SK-MEL-5 (cell line): ENCODE measurements at places on chromosomes 1 and 21.
A peak's percentile ranks its signal among the peaks of the same experiment; 100 is the strongest.

GRCh38 chr21:29396951-29397455 is 98.3 kb downstream of the BACH1 start:
- DNase-seq = no peak

GRCh38 chr1:176885751-176886150 is 278.8 kb downstream of the ASTN1 start:
- DNase-seq = no peak

- DNase-seq = no peak
Observed at GRCh38 chr1:228668553-228669241, 66.6 kb upstream of the RHOU start.

DNA sequence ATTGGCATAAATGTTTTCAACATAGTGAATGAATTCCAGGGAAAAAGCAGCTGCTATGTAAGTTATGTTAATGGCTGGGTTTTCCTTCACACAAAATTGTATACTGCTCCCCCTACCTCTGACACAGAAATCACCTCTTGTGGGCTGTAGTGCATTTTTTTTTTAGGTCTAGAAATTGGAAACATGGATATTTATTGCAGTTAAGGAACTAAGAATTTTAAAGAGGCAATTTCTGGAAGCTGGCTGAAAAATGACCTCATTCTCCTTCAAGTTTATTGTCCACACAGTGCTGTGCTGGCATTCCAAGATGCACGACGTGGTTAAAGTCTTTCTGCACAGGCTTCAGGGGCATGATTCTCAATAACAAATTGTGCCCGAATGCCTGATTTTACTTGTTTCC is 1424.2 kb downstream of the MRPL39 start:
- DNase-seq = no peak

GRCh38 chr1:37883671-37884070 is 24.3 kb upstream of the MTF1 start:
- no peak for DNase-seq

DNA sequence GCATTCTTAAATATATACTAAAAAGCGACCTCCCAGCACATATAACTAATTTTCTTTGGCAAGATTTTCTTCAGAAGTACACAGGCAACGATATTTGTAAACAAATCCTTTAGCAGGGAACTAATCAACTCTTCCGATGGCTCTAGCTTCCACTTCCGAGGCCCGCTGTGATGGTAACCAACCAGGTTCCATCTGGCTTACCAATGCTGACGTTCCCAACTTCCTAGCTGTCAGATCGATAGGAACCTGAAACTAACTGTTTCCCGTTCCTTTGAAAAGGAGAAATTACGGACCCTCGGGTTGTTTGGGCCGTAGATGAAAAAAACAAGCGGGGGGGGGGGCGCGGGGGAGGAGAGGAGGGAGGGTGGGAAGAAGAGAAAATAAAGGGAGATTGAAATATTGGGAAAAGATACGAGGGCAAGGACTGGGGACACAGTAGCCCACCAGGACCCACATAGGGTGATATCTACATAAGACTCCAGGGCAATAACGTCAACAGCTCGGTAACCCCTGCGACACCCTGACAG is 513 bp downstream of the GTF2B start:
- peak; percentile 23 for DNase-seq

GRCh38 chr1:69589799-69590198 is 22.1 kb downstream of the LRRC7 start:
- no peak for DNase-seq

- DNase-seq = no peak
Observed at GRCh38 chr1:173295391-173295790, 88.3 kb upstream of the TNFSF4 start.

GRCh38 chr1:12435639-12436344 is 182.2 kb downstream of the DHRS3 start:
- no peak for DNase-seq

- peak; percentile 78 for DNase-seq
Observed at GRCh38 chr1:192311281-192311680, 5.5 kb upstream of the RGS21 start.

DNA sequence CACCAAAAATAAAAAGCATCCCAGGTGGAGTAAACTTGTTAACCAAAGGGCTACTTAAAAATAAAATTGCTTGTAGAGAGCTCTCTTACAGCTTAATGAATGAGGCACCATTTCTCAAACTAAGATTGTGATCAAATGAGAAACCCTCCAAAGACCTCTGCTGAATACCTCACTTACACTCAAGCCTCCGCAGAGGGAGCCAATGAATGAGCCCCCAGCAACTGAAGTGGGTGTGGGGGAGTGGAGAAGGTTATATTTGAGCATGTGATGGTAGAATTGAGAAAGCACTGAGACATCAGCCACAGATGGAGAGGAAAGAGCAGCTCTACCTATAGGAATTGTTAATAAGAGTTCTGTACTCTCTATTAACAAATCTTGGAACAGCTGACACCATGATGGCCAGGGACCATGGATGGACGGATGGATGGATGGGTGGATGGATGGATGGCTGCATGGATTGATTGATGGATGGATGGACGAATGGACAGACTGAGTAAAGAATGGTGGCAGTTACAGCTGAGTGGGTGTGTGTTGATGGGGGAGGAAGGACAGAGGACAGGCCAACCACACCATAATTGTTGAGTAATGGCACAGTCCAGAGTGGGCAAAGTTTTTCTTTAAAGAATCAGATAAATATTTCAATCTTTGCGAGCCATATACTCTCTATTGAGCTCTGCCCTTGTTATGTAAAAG is 20.3 kb upstream of the TIAM1 start:
- no peak for DNase-seq

DNA sequence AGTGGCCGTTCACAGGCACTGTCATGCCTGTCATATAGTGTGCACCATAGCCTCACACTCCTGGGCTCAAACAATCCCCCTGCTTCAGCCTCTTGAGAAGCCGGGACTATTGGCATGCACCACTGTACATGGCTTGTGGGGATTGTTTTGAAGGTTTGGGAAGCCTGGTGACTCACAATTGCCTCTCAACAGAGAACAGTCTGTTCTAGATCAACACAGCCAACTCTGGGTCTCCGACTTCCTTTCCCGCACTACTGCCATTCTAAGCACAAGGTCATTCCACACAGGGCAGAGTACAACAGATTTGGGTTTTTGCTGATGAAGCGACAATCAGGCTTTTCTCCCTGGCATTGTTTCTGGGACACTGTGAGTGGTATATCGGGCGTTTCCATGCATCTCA is 15.5 kb upstream of the AHCTF1 start:
- DNase-seq = peak; percentile 94

GRCh38 chr1:208100906-208101305 is 143.3 kb downstream of the PLXNA2 start:
- DNase-seq = no peak

- DNase-seq = no peak
Observed at GRCh38 chr1:67201891-67202290, 35.6 kb downstream of the IL23R start.
